ENCODE measurements at places on chromosomes 3 and 15.

DNA sequence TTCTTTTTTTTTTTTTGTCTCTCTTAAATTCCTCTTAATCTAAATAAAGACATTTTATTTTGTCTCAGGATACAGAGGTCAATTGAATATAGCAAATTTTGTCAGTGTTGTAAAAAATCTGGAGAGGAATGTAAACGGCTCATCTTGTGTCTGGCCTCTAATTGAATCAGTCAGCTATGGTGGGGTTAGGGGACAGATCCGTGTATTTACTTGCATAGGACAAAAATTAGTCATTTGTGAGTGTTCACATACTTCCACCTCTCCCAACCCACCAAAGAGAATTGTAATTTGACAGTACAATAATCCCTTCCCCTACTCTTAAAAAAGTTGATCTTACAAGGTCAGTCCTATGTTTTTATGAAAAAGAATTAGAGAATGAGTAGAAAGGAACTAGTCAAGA is 18.3 kb downstream of the PPARG start:
- H3K27ac ChIP-seq: peak overlapping the region; percentile 63
- peaks cover 3% of the 10 kb centered on the region for H3K36me3 ChIP-seq
- H3K4me1 ChIP-seq: peaks cover 20% of the 10 kb centered on the region
- no peak for DNase-seq
- no peaks in the 10 kb centered on the region for H3K27me3 ChIP-seq
- H3K4me3 ChIP-seq: no peak overlapping the region

GRCh38 chr3:46222435-46223161 is 14.5 kb upstream of the CCR1 start:
- H3K27ac ChIP-seq: no peak overlapping the region
- no peaks in the 10 kb centered on the region for H3K27me3 ChIP-seq
- H3K4me3 ChIP-seq: no peak overlapping the region
- no peaks in the 10 kb centered on the region for H3K4me1 ChIP-seq
- no peaks in the 10 kb centered on the region for H3K36me3 ChIP-seq

GRCh38 chr3:113166719-113167492 is 44.5 kb upstream of the BOC start:
- H3K4me1 ChIP-seq: no peaks in the 10 kb centered on the region
- DNase-seq: no peak
- no peaks in the 10 kb centered on the region for H3K36me3 ChIP-seq
- no peaks in the 10 kb centered on the region for H3K27me3 ChIP-seq

GRCh38 chr3:12235691-12236090 is 53.2 kb upstream of the PPARG start:
- no peak overlapping the region for H3K27ac ChIP-seq
- H3K36me3 ChIP-seq: no peaks in the 10 kb centered on the region
- DNase-seq: no peak
- H3K4me3 ChIP-seq: no peak overlapping the region

- H3K36me3 ChIP-seq: peaks cover 83% of the 10 kb centered on the region
- H3K27ac ChIP-seq: no peak overlapping the region
- H3K4me3 ChIP-seq: no peak overlapping the region
- DNase-seq: no peak
- no peaks in the 10 kb centered on the region for H3K4me1 ChIP-seq
- H3K27me3 ChIP-seq: no peaks in the 10 kb centered on the region
Measured at GRCh38 chr3:11317300-11317699, 45.1 kb downstream of the ATG7 start.

GRCh38 chr15:95973566-95974256 is 356.8 kb upstream of the NR2F2 start:
- no peaks in the 10 kb centered on the region for H3K4me1 ChIP-seq
- H3K36me3 ChIP-seq: no peaks in the 10 kb centered on the region
- H3K27me3 ChIP-seq: no peaks in the 10 kb centered on the region
- no peak overlapping the region for H3K27ac ChIP-seq
- no peak for DNase-seq

- H3K27me3 ChIP-seq: peaks cover 24% of the 10 kb centered on the region
- H3K4me3 ChIP-seq: peak overlapping the region; percentile 45
- H3K4me1 ChIP-seq: peaks cover 7% of the 10 kb centered on the region
- no peak for DNase-seq
Measured at GRCh38 chr3:180680097-180680430, 775 bp upstream of the CCDC39 start.

DNA sequence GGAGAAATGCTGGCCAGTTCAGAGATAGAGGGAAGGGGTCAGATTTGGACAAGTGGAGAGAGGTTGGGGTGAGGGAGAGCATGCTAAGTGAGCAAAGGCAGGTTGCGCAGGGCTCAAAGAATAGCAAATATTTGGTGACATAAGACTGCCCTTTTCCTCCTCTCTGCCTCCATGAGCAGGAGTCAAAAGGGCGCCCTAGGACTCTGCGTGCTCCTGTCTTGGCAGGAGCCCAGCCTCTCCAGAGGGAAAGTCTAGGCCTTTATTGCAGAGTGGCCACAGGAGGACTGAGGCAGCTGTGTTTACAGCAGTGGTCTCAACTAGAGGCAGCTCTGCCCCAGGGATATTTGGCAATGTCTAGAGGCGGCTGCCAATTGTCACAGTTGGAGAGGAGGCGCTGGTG is 165.6 kb downstream of the FAM43A start:
- no peak overlapping the region for H3K4me3 ChIP-seq
- H3K4me1 ChIP-seq: no peaks in the 10 kb centered on the region
- H3K36me3 ChIP-seq: no peaks in the 10 kb centered on the region
- no peak overlapping the region for H3K27ac ChIP-seq
- H3K27me3 ChIP-seq: no peaks in the 10 kb centered on the region

DNA sequence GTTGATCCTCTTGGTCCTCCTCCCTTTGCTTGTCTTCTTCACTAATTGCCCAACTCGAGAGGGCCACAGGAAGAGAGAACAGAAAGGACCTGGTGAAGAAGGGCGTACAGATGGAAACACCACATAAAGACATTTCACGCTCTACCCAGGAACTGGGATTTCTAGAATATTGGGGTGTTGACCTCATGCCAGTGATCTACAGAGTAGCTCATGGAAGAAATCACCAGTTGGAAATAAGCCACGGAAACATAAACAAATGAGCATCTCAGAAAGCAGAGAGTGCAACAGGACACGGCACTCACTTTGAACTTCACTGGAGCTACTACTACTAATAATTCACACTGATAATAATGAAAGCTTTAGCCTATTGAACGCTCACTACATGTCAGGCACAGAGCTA is 84.6 kb upstream of the ARHGEF3 start:
- no peaks in the 10 kb centered on the region for H3K36me3 ChIP-seq
- no peaks in the 10 kb centered on the region for H3K27me3 ChIP-seq

GRCh38 chr3:59908701-59909100 is 858.9 kb upstream of the CFAP20DC start:
- H3K36me3 ChIP-seq: no peaks in the 10 kb centered on the region
- no peak overlapping the region for H3K27ac ChIP-seq
- DNase-seq: no peak

DNA sequence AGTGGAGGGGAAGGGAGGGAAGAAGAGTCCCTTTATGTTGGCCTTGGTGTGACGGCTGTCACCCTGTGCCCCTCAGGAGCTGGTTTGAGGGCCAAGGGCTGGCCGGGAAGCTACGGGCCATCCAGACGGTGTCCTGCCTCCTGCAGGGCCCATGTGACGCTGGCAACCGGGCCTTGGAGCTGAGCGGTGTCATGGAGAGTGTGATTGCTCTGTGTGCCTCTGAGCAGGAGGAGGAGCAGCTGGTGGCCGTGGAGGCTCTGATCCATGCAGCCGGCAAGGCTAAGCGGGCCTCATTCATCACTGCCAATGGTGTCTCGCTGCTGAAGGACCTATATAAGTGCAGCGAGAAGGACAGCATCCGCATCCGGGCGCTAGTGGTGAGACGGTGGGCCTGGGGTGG is 8.1 kb upstream of the RCCD1 start:
- H3K27ac ChIP-seq: no peak overlapping the region
- H3K36me3 ChIP-seq: peaks cover 93% of the 10 kb centered on the region
- no peak overlapping the region for H3K4me3 ChIP-seq
- DNase-seq: no peak
- H3K27me3 ChIP-seq: no peaks in the 10 kb centered on the region

DNA sequence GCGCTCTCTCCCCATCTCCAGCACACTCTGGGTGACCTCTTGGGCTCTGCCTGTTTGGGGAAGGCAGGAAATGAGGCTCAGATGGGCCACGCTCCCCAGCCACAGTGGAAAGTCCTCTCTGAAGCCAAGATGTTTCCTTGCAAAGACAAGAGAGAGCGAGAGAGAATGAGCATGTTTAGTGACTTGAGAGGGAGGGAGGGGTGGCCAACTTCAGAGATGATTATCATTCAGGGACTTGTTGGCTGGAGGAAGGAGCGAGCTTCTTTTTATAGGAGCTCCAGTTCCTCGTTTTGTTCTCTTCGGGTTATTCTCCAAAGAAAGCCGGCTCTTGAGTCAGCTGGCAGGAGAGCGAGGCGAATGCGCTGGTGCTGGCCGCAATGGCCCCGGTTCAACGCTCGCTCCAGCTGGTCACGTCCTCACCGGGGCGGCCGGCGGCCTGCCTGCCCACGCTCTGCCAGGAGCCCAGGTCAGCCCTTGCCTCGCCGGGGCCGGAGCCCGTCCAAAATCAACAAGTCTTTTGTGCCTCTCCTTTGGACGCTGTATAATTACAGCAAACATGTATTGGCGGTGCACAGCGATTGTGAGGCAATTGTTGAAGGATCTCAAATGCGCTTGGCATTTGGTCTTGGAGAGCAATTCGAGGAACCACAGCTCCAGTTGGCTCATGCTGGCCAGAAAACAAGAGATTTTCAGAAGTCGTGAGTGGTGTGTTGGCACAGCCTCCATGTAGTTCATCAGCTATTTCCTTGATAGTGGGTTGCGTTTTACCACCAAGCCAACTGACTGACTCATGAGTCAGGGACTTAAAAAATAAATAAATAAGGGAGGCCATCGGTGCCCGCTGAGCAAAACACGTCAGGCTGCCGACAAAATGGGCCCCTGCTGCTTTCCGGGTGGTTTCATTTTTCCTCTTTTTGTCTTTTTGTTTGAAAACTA is 288.6 kb downstream of the UACA start:
- peak overlapping the region; percentile 94 for H3K27ac ChIP-seq
- DNase-seq: peak; percentile 93
- H3K27me3 ChIP-seq: no peaks in the 10 kb centered on the region
- H3K36me3 ChIP-seq: no peaks in the 10 kb centered on the region

DNA sequence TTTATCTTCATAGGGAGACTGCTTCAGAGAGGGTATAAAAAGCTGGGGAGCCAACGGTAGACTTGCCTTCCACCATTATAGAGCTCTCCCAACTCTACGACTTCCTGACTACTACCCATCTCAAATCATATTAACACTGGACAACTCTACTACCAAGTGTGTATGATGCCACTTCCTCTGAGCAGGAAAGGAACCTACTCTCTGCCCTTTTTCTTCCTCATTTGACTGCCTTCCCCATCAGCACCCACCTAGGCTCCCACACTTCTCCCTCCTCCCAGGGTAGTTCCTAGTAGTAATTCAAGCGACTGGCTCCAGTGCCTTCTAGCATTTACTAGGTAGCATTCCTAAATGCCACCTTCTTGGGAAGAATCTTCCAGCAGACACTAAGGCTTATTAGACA is 24.5 kb upstream of the TBL1XR1 start:
- no peaks in the 10 kb centered on the region for H3K36me3 ChIP-seq
- no peak for DNase-seq
- H3K27me3 ChIP-seq: no peaks in the 10 kb centered on the region
- no peak overlapping the region for H3K27ac ChIP-seq

- H3K4me1 ChIP-seq: no peaks in the 10 kb centered on the region
- peaks cover 3% of the 10 kb centered on the region for H3K27me3 ChIP-seq
- no peak overlapping the region for H3K27ac ChIP-seq
- DNase-seq: no peak
- H3K36me3 ChIP-seq: no peaks in the 10 kb centered on the region
Measured at GRCh38 chr15:97479957-97480356, 480.5 kb upstream of the ARRDC4 start.

DNA sequence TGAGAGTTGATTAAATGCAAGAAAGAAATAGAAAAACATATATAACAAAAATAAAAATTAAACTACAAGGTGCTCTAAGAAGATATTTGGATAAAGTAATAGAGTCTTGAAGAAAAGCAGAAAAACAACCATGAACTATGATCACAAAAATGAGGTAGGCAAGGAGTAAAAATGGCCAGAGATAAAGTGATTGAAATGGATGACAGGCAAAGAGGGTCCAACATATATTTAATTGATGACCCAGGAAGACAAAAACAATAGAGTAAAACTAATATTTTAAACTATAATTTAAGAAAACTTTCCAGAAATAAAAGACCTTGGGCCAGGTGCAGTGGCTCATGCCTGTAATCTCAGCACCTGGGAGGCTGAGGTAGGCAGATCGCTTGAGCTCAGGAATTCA is 22.1 kb upstream of the WDR49 start:
- peaks cover 67% of the 10 kb centered on the region for H3K36me3 ChIP-seq
- H3K4me3 ChIP-seq: no peak overlapping the region
- H3K27me3 ChIP-seq: no peaks in the 10 kb centered on the region
